Naive thymus-derived CD8-positive, alpha-beta T cell (primary cell): ENCODE measurements at places on chromosomes 13 and 19.

- DNase-seq, result no peak
These were observed 55.4 kb upstream of the MTIF3 start for GRCh38 chr13:27505792-27506191.

DNA sequence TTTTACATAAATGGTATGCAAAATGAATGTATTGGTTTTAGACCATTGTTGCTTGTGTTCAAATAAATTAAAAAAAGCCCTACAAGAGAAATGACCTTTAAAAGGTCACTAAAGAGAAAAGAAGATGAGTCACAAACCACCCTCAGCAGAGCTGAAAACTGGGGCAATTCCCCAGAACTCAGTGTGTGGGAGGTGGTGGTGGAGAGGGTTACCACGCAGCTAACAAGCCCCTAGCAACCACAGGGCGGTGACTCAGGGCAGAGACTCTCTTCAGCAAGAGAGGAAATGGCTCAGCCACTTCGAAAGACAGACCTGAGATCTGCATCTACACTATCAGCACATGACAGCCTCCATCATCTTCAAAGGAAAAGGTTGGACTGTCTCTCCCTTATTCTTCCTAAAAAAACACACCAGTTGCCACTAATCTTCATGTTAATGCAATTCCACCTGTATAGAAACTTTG is 29.4 kb upstream of the NDFIP2 start:
- DNase-seq, result peak; percentile 50

GRCh38 chr13:41344358-41344757 is 33.3 kb downstream of the NAA16 start:
- DNase-seq, result no peak

- DNase-seq, result no peak
These were observed 371.4 kb downstream of the KCNRG start for GRCh38 chr13:50386541-50387050.

- no peak for DNase-seq
These were observed 63.6 kb downstream of the RGCC start for GRCh38 chr13:41520660-41521630.

GRCh38 chr19:23116802-23117571 is at the start of gene ZNF730:
Gene ZNF730 (plus strand): TSS chr19:23117025. CDS start chr19:23117174, 149 bp downstream.
- peak; percentile 11 for DNase-seq

- DNase-seq, result no peak
These were observed 100.8 kb downstream of the UBL3 start for GRCh38 chr13:29749401-29750182.

DNA sequence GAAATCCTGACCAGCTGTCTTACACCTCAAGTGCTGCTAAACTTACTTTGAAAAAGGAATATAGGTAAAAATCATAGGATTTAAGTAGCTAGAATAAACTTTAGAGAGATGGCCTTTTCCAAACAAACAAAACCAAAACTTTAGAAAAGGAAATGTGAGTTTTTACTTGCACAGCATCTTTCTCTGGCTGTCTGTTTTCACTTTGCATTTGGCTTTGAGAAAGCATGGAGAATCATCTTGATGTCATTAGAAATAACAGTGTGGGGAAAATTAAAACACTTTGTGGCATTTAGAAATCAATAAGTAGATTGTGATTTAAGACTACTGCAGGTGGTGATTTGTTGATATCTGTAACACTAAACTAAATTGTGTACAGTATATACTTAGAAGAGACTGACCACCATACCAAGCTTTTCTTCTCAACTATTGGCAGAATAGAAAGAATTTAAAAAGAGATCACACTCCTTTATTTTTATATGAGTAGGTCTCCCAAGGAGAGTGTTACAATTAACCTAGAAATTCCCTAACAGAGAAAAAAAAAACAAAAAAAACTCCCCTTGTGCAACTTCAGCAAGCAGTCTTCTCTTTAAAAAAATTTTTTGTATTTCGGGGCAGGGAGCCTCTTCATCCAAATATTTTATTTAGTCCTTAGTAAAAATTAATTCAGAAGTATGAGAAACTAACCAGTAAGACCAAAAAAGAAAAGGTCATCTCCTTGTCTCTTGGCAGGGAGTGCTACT is 6.1 kb downstream of the WDFY2 start:
- DNase-seq, result no peak

DNA sequence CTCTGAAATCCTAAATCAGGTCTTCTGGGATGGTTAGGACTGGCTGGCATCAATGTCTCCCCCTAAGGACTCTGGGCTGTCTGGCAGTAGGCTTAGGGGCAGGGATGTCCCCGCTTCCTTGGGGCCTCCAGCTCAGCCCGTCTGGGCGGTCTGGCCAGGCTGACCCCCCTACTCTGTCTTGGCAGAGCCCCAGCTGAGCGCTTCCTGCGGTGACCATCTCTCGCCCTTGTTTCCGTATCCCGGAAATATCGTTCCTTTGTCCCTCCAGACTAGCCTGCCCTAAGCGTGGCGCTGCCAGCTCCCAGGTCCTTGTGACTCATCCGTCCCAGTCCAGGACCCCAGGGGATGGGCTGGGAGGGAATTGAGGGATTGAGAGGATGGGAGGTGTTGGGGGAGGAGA is 11.3 kb downstream of the GTPBP3 start:
- DNase-seq, result no peak

GRCh38 chr19:45920458-45920857 is 5.9 kb upstream of the NANOS2 start:
- DNase-seq, result no peak

- no peak for DNase-seq
These were observed 9.1 kb upstream of the PIK3R2 start for GRCh38 chr19:18143902-18144301.

DNA sequence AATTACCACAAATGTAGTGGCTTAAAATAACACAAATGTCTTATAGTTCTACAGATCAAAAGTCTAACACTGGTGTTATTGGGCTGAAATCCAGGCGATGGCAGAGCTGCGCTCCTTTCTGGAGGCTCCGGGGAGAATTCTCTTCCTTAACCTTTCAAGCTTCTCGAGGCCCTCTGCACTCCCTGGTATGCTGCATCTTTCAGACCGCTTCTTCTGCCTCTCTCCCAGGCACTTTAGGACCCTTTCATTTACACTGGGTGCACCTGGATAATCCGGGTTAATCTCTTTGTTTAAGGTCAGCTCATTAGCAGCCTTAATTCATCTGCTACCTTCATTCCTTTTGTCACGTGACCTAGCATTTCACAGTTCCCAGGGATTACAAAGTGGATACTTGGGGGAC is 211.3 kb upstream of the RFC3 start:
- DNase-seq, result no peak

GRCh38 chr19:15759962-15760565 is 22.3 kb downstream of the OR10H3 start:
- no peak for DNase-seq

DNA sequence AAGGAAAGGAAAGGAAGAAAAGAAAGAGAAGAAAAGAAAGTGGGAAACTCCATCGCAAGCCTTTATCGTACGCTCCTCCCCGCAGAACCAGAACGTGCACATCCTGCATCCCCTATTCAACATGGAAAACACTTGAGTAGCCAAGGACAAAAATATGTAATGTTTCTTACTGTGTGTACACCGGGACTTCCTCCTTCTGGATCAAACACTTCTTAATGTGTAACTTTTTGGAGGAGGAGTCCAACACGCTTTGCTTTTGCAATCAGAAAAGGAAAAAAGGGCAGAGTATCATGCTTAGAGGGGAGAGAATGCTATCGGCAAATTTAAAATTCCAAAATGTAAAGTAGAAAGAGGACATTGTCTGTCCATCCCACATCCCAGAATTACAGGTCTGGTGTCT is 7.8 kb upstream of the SHFL start:
- DNase-seq, result no peak

GRCh38 chr19:383040-383439 is 25.9 kb downstream of the C2CD4C start:
- no peak for DNase-seq

DNA sequence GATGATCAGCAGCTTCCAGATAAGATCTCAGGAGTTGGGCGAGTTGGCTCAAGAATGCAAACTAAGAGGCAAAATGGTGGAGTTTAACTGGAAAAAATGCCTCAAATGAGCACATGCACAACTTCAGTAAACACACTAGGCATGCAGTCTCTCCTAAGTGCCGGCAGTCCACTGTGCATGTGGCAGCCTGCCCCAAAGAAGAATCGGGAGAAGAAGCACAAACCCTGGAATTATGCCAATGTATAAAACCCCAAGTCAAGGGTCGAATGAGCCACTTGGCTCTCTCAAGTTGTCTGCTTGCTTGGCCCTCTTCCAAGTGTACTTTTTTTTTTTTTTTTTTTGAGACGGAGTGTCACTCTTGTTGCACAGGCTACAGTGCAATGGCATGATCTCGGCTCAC is 53.3 kb upstream of the SLITRK1 start:
- no peak for DNase-seq

DNA sequence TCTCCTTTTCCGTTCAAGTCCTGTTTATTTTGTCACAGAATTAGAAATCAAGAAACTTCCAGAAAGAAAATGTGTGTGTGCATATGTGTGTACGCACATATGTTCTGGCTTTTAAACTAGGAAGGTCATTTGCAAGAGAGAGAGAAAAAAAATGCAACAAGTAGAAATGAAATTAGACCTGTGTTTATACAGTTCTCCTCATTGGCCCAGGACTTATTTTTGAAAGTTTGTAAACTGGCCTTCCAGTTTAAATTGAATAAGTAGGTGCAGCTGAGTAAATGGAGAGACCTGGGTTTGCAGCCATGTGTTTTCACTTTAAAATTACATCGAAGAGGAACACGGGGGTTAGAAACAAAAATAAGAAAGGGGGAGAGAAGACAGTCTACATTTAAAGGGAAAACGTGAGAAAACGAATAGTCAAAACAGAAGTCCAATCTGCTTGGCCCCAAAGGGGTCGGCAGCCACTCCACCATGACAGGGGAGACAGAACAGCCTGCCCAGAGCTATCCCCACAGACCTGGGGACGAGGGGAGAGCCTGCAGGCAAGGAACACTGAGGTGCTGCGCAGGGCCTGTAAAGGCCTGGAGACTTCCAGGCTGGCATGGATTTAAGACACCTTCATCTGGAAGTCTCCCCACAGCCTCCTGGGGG is 216.8 kb upstream of the MAB21L1 start:
- no peak for DNase-seq

DNA sequence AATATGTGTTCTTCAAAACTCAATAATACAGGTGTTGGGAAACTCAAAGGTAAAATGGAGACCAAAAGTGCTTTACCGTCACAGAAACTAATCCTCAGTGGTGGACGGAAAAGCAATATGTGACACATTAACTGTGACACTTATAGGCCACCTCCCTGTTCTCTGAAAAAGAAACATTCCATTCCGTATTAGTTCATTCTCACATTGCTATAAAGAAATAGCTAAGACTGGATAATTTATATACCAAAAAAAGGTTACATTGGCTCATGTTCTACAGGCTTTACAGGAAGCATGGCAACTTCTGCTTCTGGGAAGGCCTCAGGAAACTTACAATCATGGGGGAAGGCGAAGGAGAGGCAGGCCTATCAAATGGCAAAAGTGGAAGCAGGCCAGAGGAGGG is 435.3 kb upstream of the HTR2A start:
- DNase-seq, result no peak

GRCh38 chr13:34864671-34865070 is 77.4 kb upstream of the NBEA start:
- no peak for DNase-seq

DNA sequence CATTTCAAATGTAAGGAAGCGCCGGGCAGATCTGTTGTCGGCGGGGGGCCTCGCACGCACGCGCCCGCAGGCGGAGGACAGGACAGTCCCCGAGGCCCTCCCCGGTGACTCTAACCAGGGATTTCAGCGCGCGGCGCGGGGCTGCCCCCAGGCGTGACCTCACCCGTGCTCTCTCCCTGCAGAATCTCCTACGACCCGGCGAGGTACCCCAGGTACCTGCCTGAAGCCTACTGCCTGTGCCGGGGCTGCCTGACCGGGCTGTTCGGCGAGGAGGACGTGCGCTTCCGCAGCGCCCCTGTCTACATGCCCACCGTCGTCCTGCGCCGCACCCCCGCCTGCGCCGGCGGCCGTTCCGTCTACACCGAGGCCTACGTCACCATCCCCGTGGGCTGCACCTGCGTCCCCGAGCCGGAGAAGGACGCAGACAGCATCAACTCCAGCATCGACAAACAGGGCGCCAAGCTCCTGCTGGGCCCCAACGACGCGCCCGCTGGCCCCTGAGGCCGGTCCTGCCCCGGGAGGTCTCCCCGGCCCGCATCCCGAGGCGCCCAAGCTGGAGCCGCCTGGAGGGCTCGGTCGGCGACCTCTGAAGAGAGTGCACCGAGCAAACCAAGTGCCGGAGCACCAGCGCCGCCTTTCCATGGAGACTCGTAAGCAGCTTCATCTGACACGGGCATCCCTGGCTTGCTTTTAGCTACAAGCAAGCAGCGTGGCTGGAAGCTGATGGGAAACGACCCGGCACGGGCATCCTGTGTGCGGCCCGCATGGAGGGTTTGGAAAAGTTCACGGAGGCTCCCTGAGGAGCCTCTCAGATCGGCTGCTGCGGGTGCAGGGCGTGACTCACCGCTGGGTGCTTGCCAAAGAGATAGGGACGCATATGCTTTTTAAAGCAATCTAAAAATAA is 18.2 kb downstream of the IL17D start:
- DNase-seq, result peak; percentile 26

- no peak for DNase-seq
These were observed 8.6 kb downstream of the CALM3 start for GRCh38 chr19:46609511-46610412.

DNA sequence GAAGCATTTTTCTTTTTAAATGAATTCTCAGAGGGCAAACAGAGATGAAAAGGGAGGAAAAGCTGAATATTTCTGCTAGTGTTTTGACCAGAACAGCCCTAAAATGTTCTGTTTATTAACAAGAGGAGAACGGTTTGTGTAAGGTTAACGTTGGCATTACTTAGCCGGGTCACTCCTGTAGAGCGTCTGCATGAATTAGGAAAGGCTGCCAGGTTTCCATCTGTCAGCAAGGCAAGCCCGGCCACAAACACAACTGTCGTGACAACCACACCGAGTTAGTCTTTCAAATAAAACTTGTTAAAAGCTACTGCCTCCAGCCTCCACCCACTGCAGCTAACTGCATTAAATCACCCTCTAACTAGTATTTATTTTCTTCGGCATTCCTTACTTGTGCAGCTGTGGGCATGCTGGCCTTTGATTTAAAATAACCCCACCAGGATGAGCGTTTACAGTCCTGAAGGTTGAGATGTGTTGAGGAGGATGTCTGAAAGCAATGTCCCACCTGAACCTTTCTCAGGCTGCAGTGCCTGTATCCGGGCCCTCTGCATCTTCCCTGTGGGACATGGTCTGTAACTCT is 527.9 kb downstream of the FGF9 start:
- no peak for DNase-seq
